ENCODE measurements at places on chromosomes 3 and 15. TPM values are rescaled to one million over a fixed set of nuclear protein-coding genes. Genes with fewer than 3 reads are reported as not detected.

PP2D1 gene
- not detected for total RNA-seq

BBX gene
- total RNA-seq: 45.8 TPM

LRRN1 gene
- not detected for total RNA-seq

C3orf33 gene
- total RNA-seq: 3.6 TPM

OCA2 gene
- not detected for total RNA-seq

GLT8D1 gene
- total RNA-seq: 70.2 TPM

SERINC4 gene
- total RNA-seq: not detected

CAPN3 gene
- 0.40 TPM for total RNA-seq

NAA50 gene
- total RNA-seq: 859 TPM

POPDC2 gene
- 0.62 TPM for total RNA-seq

Data from PC-3 (cell line).